Thoracic aorta (tissue), 2 donors: ENCODE measurements at places on chromosomes 16 and 17.

- no peak for DNase-seq
Observed at GRCh38 chr17:30249460-30249859, 14.0 kb upstream of the SLC6A4 start.

GRCh38 chr17:44197980-44198720, 1.5 kb downstream of the ATXN7L3 start:
- no peak for DNase-seq

DNA sequence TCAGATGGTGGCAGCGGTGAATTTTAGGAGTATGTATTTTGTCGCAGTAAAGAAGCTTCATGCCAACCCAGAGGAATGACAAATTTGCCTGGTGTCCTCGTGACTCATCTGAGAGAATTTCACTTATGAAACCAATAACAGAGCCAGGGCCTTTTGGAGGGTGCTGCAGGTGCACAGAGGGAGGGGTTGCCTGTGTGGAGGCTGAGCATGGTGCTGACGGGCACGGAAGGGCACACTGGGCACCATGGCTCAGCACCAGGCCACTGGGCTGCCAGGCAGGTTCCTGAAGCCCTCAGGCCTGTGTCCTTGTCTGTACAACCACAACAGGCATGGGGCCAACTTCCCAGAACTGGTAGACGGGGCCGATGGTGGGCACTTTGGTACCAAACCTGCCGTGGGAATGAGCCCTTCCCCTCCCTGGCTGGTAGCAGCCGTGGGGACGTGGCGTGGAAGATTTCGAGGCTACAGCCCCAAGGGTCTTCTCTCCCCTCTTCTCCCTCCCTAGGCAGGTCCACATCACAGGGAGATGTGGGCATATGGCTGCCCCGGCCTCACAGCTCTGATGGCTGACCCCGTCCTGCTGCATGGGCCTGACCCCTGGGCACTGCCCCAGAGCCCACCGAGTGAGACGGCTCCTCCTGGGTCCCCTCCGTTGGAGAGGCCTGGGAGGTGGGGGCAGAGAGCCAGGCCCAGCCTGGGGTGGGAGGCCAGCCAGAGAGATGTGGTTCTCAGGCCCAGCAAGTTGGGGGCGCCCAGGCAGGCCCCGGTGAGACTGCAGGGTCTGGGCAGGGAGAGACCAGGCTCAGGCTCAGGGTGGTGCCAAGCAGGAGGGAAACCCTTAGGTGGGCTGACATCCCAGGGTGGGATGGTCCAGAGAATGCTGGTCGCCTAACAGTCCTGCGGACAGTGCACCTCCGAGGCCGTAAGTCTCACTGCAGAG, 30.2 kb upstream of the ZNF469 start:
- no peak for DNase-seq

- no peak for DNase-seq
Observed at GRCh38 chr17:27216836-27217235, 77.1 kb upstream of the WSB1 start.

DNA sequence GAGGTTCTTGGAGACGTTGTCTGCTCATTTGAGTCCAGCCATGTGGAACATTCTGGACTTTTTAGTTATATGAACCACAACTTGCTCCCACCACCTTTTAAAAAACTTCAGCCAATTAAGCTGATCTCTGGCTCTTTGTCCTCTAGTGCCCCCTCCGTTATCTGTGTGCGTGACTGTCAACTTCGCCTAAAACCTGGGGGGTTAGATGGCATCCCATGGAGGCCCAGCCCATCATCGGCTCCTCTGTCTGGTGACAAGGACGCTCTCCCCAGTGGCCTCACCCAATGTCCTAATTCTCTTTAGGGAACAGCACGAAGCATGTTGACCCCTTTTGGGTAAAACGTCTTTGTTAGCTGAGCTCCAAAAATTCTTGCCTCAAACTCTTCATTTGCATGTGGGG, 341.0 kb upstream of the TNRC6C start:
- no peak for DNase-seq

GRCh38 chr16:86959091-86959651, 358.0 kb downstream of the C16orf95 start:
- no peak for DNase-seq

- no peak for DNase-seq
Observed at GRCh38 chr16:15620611-15621195, 22.3 kb downstream of the MARF1 start.

- no peak for DNase-seq
Observed at GRCh38 chr16:81460075-81460474, 15.5 kb downstream of the CMIP start.

GRCh38 chr17:28133562-28133970, 91.1 kb downstream of the NLK start:
- DNase-seq, result no peak

- no peak for DNase-seq
Observed at GRCh38 chr17:35788477-35789368, 6.7 kb downstream of the MMP28 start.

DNA sequence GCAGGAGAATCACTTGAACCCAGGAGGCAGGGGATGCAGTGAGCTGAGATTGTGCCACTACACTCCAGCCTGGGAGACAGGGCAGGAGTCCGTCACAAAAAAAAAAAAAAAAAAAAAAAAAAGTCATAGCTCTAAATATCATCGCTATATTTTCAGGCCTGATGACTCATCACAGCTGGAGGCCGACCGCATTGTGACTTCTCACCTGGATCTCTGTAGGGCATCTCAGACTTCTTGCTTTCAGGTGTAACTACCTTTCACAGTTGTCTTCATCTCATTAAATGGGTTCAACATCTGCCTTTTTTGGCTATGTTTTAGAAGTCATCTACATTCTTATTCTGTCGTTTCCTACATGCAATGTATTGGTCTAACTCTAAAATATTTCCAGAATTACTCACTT, 353.1 kb upstream of the MON1B start:
- DNase-seq, result no peak
